ENCODE measurements at places on chromosomes 1 and 21.

DNA sequence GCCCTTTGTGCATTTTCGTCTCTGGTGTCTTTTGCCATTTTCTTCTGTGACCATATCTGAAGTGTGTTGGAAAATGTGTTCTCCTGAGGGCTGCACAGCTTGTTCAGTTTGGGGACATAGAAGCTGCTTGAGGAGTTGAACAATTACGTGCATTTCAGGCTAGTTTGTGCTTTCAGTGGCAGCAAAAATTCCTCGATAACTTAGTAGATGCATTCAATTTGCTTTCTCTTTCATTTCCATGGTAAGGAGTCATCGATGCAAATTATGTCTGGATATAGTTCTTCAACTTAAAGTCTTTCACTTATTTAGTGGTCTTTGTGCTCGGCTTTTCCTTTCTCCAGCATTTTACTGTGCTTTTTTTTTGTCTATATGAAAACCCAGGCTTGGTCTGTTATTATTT, 441.5 kb downstream of the PLA2G4A start:
- no peak for DNase-seq

GRCh38 chr1:245313576-245313975, 158.8 kb downstream of the KIF26B start:
- no peak for DNase-seq

DNA sequence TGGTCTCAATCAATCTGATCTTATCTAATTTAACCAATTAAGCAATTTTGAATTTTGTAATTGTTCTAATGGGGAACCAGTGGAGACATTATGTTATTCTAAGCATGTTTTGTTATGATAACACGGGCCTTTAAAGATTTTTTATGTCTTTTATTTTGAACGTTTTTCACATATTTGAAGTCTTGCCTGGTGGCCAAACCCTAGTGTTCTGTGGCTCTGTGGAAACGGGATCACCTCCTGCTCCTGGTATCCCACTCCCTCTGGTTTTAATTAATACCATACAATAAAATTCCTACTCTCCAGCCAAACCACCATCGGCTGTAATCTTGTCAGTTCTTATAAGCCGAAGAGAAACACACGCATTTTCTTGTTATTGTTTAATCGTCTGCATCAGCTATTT, 22.9 kb upstream of the LMO4 start:
- DNase-seq = no peak

GRCh38 chr1:84620720-84621313, 46.6 kb upstream of the CTBS start:
- DNase-seq = peak; percentile 41

DNA sequence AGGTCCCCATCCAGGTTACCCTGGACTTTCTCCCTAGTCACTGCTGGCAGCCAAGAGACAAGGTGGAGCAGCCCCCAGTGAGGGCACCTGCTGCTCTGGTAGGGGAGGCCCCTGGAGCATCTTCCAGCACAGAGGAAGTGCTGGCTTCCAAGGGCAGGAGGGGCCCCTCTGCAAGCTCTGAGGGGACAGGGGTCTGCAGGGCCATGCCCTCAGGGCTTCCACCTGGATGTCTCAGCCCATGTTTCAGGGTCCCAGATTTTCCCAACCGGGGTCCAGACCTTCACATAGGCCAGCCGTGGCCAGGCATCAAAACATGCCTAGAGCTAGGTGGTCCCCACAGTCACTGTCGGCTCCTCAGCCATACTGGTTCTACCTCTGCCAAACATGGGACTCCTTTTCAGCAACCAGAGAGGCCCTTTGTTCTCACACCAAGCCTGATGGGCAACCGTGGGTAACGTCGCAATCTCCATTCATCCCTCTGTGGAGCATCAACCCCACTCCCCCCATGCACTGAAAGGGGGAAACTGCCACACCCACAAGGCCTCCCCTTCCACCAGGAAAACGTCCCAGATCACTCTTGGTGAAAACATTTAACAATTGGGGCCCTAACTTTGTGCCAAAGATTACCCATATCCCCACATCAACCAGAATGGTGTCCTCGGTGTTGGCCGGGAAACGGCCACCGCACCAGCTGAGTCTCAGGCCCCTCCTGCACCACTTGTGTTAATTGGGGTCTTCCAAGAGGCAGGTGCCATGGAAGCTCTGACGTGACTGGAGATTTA, 1.9 kb upstream of the COL6A2 start:
- no peak for DNase-seq

GRCh38 chr1:26293911-26294463, 12.4 kb downstream of the UBXN11 start:
- no peak for DNase-seq

DNA sequence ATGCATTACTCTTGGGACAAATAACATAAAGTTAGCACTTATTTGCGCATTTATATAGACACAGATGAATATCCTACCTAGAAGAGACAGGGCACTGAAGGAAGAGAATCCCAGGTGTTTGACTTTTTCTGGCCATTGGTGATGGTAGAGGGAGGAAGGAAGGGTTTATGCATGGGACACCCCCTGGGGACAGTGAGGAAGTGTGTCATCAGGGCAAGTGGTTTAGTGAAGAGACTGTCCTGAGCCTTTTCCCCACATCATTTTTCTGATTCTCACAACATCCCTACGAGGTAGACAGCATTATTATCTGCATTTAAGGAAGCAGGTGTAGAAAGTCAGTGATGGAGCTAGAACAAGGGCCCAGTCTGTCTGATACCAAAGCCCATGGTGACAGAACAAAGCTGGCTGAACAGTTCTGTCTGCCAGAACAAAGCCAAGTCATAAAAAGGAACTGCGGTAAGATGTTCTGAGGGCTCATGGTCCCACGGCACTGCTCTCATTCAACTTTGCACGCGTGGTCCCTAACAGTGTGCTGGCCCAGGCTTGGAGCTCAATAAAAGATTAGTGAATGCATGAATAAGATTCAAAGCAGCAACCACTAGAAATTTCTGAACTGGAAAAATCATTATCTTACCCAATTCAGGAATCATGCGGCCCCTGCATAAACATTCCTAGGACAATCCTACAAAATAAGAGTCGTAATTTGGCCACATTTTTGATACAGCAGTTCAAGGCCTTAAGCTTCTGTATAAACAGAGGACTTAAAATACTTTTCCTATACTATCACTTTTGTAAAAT, 12.2 kb upstream of the CDC42BPA start:
- DNase-seq = no peak

DNA sequence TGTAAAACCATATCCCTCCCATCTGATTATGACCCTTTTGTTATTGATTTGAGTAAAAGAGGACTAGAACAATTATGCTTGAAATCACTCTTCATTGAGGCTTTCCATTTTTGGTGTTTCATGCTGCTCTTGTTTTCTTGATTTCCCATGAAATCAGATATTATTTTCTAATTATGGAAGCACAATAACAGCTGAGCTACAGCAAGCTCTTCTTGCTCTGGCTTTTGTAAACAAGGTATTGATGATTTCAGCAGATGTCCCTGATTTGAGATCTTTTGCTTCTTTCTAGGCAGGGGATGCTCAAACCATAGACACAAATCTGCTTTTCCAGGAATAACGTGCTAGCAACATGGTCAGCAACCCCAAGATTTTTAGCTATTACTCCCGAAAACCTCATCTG, 607.8 kb downstream of the NCAM2 start:
- no peak for DNase-seq

DNA sequence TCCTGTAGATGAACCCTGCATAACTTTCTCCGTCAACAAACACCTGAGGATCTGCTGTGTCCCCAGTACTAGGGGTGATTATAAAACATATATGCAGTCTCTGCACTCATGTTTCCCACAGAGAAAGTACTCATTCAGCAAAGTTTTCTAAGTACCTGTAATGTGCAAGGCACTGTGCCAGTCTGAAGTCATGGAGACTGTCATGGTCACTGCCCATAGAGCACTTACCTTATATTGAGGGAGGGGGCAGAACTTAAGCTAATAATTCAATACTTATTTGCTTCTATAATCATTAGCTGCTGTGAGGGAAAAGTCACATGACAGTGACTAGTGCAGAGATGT, 41.2 kb downstream of the MAP3K21 start:
- no peak for DNase-seq

GRCh38 chr1:95301614-95302013, 67.6 kb downstream of the RWDD3 start:
- DNase-seq = no peak

DNA sequence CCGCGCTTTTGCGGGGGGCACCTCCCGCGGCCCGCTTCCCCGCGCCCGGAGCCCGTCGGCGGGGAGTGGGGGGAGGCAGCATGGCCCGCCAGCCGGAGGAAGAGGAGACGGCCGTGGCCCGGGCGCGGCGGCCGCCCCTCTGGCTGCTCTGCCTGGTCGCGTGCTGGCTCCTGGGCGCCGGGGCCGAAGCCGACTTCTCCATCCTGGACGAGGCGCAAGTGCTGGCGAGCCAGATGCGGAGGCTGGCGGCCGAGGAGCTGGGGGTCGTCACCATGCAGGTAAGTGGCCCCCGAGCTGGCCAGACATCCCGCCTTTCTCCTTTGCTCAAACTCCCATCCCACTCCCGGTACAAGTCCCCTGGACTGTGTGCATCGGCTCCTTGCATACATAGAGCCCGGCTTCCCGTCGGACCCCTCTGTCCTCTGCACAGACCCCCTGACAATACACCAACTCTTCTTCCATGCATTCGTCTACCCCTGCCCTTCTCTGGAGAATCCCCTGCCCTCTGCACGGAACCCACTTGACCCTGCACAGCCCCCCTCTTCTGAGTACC, 812 bp downstream of the CACHD1 start:
- DNase-seq = no peak

GRCh38 chr1:18922319-18922726, 20.0 kb upstream of the ALDH4A1 start:
- no peak for DNase-seq

- no peak for DNase-seq
Observed at GRCh38 chr1:5475572-5475971, 516.7 kb downstream of the NPHP4 start.

DNA sequence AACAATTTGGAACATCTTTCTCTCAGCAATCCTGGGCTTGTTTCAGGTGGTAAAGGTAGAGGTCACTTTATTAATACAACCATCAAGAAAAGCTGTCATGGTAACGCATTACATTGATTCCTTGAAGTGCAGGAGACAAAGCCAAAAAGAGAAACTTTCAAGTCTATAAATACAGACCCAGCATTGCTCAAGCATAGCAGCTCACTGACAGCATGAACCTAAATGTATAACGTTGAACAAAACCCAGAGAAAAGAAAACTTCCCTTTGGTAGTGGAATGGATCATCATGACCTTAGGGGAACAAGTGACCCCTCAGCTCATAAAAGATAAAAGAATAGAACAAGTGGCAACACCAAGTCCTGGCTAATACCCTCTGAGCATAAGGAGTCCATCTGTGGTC, 332.2 kb downstream of the NTNG1 start:
- DNase-seq = no peak

DNA sequence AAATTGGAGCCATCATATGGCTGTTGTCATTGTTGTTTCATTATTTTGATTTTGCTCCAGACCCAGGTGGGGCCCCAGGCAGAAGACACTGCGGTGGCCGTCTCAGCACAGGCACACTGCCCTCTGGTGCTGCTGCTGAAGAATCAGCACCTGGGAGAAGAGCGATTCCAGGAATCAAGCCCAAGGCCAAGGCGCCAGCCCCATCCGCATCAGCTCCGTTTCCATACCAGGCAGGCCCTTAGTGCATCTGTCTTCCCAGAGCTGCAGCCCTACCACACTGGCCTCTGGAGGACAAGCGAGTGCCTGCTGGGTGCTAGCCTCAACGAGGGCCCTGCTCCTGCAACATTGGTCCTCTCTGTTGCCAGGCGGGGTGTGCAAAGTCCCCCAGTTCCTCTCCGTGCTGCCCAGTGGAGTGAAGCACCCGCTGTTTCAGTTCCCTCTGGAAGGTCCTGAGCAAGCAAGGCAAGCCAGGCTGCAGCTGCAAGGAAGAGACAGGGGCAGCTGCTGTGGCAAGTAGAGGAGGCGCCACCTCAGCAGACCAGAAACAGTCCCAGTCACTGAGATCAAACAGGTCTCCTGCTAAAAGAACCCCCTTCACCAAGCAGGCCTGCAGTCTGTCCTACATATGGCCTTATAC, 5.2 kb downstream of the GRIK3 start:
- no peak for DNase-seq

- DNase-seq = no peak
Observed at GRCh38 chr1:169741666-169742394, 8.0 kb upstream of the SELE start.

DNA sequence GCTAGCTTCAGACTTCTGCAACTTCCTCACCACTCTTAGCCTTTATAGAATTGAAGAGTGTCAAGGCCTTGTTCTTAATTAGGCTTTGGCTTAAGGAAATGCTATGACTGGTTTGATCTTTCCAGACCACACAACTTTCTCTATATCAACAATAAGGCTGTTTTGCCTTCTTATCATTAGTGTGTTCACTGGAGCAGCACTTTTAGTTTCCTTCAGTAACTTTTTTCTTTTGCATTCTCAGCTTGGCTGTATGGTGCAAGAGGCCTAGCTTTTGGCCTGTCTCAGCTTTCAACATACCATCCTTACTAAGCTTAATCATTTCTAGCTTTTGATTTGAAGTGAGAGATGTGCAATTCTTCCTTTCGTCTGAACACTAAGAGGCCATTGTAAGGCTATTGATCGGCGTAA, 8.6 kb downstream of the PRKACB start:
- DNase-seq = no peak

GRCh38 chr1:77541162-77541545, 141.3 kb downstream of the ZZZ3 start:
- no peak for DNase-seq

GRCh38 chr1:2152954-2153353, 41.6 kb downstream of the FAAP20 start:
- DNase-seq = no peak

GRCh38 chr1:63322114-63322943, at the start of gene FOXD3:
TSS of gene FOXD3 (plus strand) at chr1:63322567. CDS start at chr1:63323059, 492 bp downstream.
- DNase-seq = no peak

DNA sequence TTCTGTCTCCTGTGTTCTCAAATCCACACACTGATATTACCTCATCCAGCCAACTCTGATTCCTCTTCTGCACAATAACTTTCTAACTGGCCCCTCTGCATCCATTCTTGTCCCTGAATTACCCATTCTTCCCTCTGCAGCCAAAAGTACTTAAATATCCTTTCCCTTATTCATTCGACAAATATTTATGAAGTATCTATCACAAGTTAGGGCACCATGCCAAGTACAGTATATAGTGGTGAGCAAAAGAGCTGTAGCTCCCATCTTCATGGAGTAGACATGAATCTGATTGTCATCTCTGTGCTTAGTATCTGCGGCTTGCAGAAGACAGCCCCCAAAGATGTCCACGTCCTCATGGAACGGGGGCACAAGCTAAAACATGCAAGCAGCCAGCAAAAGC, 316.8 kb downstream of the SETD4 start:
- DNase-seq = no peak
